ENCODE measurements at places on chromosomes 2 and 18.

DNA sequence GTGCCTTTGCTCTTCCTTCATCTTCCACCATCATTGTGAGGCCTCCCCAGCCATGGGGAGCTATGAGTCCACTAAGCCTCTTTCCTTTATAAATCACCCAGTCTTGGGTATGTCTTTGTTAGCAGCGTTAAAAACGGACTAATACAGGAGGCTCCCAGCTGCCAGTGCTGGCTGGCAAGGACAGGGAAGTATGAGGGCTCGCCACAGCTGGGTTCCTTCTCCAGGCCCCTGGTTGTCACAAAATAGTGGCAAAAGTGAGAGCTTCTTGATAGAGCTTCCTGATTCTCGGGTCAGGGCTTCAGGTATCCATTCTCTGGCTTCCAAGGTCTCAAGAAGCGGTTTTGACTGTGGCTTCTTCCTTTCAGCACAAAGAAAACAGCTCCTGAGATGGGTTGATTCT, 85.0 kb downstream of the ZNF516 start:
- no peak for DNase-seq

DNA sequence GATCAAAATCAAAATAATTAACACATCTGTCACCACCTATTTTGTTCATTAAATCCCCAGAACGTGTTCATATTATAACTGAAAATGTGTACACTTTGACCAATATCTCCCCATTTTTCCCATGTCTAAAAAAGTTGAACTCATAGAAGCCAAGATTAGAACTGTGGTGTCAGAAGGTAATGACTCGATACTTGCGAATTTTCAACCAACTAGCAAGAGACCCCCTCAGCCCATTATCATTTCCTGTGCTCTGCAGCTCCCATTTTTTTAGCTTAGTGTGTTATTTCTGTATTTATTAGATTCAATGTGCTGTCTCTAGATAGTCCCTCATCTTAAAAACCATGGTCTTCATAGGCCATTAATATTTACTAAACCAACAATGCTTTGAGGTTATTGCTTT, 248.7 kb upstream of the PIK3C3 start:
- DNase-seq = no peak

GRCh38 chr18:59577386-59577655, 119.9 kb downstream of the CCBE1 start:
- DNase-seq = no peak

- DNase-seq = no peak
These were observed 329.5 kb downstream of the PAX3 start for GRCh38 chr2:221969087-221969829.

DNA sequence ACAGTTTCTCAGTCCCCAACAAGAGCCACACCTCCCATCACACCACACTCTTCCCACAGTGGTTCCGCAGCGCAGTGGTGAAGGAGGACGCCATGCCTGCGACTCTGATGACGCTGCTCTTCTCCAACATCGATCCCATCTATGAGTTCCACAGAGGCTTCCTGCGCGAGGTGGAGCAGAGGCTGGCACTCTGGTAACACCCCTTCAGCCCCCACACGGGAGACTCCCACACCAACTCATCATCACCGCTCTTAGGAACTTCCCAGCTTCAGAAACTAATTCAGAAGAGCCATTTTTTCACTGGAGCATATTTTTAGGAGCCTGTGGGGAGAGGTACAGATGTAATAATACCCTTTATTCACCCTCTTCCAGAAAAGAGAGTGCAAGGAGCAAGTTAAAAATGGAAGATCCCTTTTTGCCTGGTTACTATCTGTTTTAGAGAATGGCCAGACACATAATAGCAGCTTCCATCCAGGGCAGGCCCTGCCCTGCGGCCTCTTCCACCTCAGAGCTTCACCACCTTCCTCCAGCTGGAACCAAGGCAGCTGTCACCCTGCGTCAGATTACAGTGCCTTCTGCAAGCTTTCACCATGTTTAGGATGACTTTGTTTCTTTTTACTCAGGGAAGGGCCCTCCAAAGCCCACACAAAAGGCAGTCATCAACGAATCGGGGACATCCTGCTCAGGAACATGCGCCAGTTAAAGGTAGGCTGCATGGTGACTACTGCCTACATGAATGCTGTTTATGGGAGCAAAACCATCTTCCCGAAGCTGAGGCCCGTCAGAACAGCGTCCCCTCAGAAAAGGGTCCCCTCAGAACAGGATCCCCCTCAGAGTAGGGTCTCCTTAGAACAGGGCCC, 44.9 kb downstream of the STK25 start:
- DNase-seq = no peak
